T-helper 2 cell treated with Interferon-gamma antibody and Interleukin-4, amounts not matched to agents 5 μg/mL and 100 μg/mL, for 36 hours (primary cell): ENCODE measurements at places on chromosomes 12 and 14.

DNA sequence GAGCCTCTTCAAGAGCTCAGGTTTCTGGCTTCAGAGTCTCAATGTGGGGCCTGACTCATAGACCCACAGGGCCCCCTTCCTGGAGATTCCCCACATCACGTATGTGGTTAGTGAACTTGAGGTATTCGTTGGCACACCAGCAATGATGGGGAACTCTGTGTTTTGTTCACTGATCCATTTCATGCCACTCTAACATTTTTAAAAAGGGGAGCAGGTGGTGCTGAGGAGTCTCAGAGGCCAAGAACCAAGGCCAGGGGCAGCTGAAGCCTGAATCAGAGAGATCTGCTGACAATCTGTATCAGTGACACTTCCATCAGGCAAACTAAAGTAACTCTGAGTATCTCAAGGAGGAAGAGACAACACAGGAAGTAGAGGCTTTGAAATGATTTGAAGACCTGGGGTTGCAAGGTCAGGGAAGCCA is 323.4 kb downstream of the VRK1 start:
- DNase-seq, result peak; percentile 67

DNA sequence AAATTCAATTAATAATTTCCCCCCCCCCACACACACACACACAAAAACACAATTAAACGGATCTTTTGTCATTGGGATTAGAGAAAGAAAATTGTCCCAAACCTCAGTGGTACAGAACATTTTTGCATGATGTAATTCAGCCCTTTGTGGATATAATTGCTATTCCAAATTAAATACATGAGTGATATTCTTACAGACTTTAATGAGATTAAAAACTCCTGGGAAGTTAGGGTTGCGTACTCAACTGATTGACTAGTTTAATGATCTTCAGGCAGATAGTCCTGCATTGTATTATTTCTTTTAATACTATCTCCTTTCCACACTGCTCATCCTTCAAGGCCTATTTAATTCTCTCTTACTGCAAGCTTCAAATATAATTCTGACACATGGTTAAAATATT is 711.8 kb upstream of the LRFN5 start:
- DNase-seq, result no peak

DNA sequence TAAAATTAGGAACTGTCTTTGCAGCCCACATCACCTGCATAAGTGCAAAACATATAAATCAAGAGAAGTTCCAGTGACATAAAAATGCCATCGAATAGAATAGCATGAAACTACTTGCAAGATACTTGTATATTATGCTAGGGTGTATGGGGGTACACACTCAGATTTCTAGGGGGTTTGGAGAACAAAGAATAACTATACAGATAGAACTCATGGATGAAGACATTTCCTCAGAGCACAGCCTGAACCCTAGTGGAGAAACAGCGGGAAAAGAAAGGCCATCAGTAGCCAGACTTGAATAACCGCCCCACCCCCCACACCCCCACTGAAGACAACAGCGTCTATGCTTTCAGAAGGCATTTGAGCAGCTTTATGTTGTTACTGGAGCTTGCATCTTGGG is 425.8 kb downstream of the NPAS3 start:
- no peak for DNase-seq

DNA sequence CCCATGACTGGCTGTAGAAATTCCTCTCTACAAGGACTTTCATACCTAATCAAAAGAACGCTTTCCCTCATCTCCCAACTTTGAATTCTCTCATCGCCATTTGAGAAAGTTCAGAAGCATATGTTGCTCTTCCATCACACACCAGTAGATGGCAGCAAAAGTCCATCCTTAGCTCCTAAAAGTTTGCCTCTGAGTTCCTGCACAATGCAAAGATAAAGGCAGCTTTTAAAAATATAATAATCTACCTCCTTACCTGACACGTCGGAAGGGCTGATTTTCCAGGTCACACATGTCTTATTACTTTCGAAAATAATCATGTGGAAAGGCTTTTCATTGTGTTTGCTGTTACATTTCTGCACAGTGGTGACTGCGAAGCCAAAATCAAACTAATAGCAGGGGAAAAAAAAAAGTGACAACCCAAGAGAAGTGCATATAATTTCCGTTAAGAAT is 456.7 kb upstream of the SEL1L start:
- DNase-seq, result no peak

GRCh38 chr14:73153272-73153671 is 17.0 kb downstream of the PSEN1 start:
- no peak for DNase-seq

DNA sequence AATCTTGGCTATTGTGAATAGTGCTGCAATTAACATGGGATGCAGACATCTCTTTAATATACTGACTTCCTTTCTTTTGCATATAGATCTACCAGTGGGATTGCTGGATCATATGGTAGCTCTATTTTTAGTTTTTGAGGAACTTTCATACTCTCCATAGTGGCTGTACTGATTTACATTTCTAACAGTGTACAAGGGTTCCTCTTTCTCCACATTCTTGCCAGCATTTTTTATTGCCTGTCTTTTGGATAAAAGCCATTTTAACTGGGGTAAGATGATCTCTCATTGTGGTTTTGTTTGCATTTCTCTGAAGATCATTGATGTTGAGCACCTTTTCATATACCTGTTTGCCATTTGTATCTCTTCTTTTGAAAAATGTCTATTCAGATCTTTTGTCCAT is 8.4 kb downstream of the AMDHD1 start:
- DNase-seq, result no peak

DNA sequence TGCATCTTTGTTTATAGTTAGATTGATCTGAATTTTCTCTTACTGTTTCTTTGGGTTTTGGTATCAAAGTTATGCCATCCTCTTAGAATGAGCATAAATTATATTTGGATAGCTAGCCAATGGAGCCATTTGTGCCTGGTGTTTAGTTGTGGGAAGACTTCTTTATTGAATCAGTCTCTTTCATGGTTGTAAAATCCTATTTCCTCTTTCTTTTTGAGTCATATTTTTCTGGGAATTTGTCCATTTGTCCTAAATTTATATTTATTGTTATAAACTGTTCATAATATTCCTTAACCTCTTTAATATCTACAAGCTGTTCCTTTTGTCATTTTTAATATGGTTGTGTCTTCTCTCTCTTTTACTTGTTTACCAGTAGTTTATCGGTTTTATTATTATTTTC is 462.5 kb downstream of the AEBP2 start:
- no peak for DNase-seq

DNA sequence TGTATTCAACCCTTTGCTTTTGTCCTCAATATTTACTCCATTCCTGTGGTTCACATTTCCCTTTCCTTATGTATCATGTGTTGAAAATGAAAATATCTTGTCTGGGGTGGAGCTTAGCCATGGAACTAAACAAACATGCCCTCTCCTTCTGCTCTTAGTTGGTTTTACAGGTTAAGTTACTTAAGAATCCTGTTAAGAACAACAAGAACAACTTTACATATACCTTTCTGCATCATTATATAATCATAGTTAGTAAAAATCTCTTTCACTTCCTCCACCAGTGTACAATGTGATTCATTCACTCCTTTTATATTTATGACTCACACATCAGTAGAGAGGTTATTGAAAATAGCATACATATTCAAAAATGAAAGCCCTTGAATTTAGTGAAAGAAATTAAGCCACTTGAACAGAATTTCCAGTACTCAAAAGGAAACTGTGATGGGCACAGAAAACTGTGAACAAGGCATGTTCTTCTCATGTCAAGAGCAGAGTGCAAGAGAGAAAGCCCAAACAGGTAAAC is 307.7 kb downstream of the CCDC91 start:
- DNase-seq, result no peak

- DNase-seq, result peak; percentile 96
Measured at GRCh38 chr14:22929104-22929960, at the start of gene PRMT5. TSS of gene PRMT5 (minus strand) at chr14:22929376. CDS start at chr14:22929361, 15 bp downstream.

- no peak for DNase-seq
Measured at GRCh38 chr12:58030566-58031279, 89.4 kb downstream of the ATP23 start.

DNA sequence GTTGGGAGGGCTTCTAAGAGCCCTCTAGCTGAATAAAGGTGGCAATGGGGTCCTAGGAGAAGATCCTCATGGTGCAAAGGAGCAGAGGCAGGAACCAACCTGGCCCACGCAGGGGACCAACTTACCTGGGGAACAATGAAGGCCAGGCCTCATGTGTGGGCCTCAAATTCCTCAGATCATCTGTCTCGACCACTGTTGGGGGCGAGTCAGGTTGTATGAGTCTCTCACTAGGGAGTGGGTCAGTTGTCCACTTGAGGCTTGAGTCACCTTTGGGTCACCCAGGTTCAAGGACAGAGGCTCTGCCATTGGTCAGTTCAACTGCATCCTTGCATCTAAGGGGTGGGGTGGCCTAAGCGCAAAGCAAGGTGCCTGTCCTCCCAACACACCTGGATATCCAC is 43.7 kb upstream of the BDKRB2 start:
- no peak for DNase-seq

- no peak for DNase-seq
Measured at GRCh38 chr14:31275731-31276130, 68.1 kb upstream of the HECTD1 start.

GRCh38 chr14:24056800-24057184 is 5.0 kb downstream of the CARMIL3 start:
- no peak for DNase-seq

DNA sequence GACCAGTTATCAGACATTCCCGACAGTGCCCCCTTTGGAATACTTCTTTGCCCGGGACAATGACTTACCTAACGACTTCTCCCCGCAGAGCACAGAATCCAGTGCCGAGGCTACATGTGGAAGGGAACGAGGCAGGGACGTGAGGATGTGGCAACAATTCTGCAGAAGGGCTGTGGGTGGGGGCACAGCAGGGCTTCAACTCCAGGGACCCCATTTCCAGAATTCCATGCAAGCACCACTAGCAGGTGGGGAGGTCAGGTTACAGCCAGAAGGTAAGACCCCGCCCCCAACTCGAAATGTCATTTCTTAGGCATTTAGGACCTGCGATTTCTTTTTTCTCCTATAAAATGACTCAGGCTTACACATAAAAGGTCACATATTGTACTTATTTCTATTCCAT is 207.9 kb downstream of the TMEM132C start:
- DNase-seq, result no peak

GRCh38 chr12:52984136-52984535 is 22.1 kb upstream of the EIF4B start:
- DNase-seq, result no peak

GRCh38 chr12:47126246-47126645 is 46.5 kb upstream of the AMIGO2 start:
- DNase-seq, result no peak

GRCh38 chr12:113246478-113247122 is 25.3 kb downstream of the TPCN1 start:
- no peak for DNase-seq

GRCh38 chr12:105839629-105840127 is 299.1 kb downstream of the NUAK1 start:
- no peak for DNase-seq

- DNase-seq, result no peak
Measured at GRCh38 chr12:53486736-53487487, 12.3 kb downstream of the MAP3K12 start.

DNA sequence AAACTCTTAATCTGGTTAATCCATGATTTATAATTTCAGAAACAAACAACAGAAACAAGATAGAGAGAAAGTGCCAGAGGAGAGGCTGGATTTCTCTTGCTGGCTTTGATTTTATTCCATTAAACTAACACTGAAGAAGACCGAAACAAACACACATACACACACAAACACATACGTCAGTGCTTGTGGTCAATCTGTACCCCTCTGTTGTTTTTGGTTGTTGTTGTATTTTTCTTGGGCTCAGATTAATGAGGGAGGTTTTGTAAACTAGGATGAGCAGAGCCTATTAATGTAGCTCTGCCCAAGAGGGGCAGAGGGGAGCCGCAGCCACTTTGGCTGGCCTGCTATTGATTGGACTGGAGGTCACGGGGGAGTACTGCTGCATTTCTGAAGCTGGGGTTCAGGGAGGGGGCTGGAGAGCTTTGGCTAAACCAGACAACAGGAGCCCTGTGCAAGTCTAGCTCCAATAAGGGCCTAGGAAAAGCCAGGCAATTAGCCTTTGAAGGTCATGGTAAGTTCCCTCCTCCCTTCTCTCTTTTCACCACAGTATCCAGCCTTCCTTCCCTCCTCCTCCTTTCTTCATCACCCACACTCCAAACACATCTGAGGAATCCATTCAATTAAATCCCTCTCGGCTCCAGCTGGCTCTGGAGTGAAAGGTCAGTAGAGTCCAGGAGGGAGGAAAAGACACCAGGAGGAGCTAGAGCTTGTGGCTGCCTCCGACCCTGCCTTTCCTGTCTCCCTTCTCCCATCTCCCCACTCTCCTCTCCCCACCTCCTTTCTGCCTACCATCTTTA is 344.1 kb upstream of the LMO3 start:
- DNase-seq, result no peak

- no peak for DNase-seq
Measured at GRCh38 chr12:25830456-25830855, 128.0 kb upstream of the RASSF8 start.

DNA sequence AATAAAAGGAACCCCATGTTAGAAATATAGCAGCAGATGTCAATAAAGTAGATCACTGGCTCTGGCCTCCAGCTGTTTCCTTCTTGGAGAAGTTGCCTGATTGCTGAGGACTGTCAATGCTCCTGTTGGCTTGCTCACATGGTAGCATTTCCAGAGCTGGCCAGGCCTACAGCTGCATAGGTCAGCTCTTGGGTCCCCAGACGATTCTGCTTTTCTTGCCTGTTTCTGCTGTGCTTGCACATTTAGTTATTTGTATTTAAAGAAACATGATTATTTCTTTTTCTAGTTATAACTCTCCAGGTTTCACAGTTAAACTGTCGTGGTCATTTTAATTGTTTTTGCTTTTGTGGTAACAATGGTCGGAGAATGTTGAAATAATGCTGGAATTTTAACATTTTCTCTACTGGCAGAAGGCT is 7.2 kb downstream of the NAV3 start:
- no peak for DNase-seq

DNA sequence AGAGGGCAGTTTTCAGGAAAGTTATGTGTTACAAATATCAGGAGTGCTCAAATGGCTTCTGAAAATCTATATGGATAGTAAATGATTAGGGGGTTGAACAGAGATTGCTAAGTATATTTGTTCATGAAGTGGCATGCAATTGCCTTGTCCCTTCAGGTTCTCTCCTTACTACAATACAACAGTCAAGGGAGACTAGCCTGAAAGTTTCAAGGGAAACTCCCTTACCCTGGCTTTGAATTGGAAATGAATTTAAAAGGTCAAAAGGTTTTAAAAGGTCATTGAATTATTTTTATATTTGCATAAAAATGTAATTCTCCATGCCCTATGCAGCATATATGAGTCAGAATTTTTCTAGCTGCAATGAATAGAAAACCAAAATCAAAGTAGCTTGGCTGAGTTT is 253.1 kb upstream of the SYT1 start:
- DNase-seq, result no peak

DNA sequence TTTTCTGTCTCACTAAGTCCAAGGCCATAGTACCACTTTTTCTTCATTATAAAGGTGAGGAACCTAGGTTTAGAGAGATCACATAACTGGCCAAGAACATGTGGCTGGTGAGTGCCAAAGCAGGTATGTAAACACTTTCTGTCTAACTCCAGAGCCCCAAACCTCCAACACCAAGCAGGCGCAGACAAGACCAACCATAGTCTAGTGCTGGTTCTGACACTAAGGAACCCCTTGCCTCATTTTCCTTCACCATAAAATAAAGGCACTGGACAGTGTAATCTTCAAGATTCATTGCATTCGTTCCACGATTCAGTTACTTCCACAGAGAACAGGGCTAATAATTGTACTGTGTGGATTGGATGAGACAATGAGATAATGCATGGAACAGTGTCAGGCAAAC is 71.0 kb downstream of the NPAS3 start:
- DNase-seq, result no peak

GRCh38 chr12:21991526-21991925 is 50.3 kb upstream of the ABCC9 start:
- DNase-seq, result no peak

GRCh38 chr14:101475456-101476257 is 85.6 kb upstream of the DIO3 start:
- DNase-seq, result no peak
